ENCODE measurements at places on chromosomes 1 and 21.

- DNase-seq, result no peak
These were observed 13.1 kb downstream of the KCNN3 start for GRCh38 chr1:154857022-154857421.

DNA sequence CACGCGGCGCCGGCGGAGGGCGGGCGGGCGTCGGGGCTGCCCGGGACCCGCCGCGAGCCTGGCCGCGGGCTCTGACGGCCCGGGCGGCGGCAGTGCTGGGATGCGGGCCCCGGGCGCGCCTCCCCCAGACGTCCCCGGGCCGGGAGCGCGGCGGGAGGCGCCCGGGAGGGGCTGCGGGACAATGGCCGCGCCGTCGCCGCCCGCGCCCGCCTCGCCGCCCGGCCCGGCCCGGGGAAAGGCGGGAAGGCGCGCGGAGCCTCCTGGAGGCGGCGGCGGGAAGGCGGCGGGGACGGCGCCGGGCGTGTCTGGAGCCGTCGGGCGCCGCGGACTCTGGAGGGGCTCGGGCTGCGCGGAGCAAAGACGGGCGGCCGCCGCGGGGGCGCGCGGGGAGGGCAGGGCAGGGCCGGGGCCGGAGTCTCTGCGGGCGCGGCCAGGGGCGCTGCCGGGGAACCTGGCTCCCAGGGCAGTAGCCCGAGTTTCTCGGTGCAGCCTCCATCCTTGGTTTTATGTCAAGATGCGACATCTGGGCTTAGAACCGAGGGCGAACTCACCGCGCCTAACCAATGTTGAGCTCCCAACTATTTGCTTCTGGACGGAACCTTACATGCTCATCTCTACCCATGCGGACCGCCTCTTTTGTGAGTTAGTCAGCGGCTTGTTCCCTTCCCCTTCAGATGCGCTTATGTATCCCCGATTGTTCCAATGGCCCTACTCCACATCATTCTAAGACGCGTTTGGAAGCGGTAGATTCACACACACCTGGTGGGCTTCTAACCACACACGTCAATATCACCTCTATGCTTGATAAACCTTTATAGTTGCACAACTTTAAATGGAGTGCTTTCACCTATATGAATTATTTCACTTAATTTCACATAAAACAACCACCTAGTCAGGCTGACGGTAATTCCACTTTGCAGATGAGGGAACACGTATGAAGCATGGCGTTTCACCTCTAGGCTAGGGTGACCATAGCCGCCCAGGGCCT is 651 bp downstream of the ZBTB8A start:
- no peak for DNase-seq

- peak; percentile 92 for DNase-seq
These were observed 34.9 kb upstream of the RUNX3 start for GRCh38 chr1:24964811-24965570.

DNA sequence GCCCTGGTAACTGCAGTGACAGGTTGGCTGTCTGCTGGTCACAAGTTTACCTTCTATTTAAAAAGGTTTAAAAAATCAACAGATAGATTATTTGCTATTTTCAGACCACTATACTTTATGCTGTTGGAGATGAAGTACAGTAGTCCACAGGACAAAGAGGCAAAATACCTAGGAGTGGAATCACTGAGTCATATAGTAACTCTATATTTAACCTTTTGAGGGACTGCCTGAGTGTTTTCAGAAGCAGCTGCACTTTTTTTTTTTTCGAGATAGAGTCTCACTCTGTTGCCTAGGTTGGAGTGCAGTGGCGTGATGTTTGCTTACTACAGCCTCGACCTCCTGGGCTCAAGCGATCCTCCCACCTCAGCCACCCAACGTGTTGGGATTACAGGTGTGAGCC is 11.7 kb downstream of the CNIH4 start:
- DNase-seq, result no peak

GRCh38 chr1:225343618-225344017 is 84.2 kb downstream of the LBR start:
- DNase-seq, result no peak

DNA sequence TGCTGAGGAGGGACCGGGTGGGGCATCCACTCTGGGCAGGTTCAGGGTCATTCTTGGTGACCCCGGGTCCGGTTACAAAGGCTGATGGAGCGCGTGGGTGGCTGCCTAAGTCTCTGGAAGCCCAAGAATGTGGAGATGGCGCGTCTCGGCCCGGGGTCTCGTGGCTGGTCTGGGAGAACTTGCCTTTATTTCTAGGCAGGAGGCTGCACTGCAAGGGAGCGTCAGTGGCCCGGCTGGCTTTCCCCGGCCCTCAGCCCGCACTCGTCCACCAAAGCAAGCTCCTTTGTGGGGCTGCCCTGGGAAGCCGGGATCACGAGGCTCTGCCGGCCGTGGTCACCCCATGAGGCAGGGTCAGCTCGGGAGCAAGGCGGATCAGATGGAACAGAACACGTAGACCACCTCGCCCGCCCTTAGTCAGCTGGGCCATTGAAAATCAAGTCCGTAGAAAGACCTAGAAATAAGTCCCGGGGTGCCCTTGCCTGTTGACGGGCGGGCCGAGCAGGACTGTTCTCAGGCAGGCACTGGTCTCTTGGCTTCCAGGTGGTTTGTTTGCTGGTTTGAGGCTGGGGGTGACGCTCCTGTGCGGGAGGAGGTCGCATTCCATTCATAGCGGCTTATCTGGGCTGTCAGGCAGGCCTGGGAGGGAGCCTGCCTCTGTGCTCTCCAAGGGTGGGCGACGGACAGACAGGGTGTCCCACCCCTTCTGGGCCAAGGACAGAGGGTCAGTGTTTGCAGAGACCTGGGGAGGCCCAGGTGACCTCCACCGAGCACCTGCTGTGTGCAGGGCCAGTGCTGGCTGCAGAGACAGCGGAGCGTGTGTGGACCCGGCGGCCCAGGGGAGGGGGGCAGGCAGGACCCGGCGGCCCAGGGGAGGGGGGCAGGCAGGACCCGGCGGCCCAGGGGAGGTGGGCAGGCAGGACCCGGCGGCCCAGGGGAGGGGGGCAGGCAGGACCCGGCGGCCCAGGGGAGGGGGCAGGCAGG is 25.8 kb downstream of the COL18A1 start:
- DNase-seq, result no peak

- no peak for DNase-seq
These were observed 147.8 kb downstream of the ZNF326 start for GRCh38 chr1:90142697-90143096.

GRCh38 chr1:22071511-22071910 is 19.0 kb downstream of the CDC42 start:
- DNase-seq, result no peak

- no peak for DNase-seq
These were observed 46.8 kb downstream of the ADAMTS5 start for GRCh38 chr21:26920055-26920454.

GRCh38 chr1:56688522-56689026 is 43.5 kb downstream of the PRKAA2 start:
- no peak for DNase-seq

- no peak for DNase-seq
These were observed 263.3 kb downstream of the MRPL39 start for GRCh38 chr21:25343774-25344545.

GRCh38 chr1:158016651-158017335 is 23.3 kb downstream of the KIRREL1 start:
- no peak for DNase-seq

Measured in stimulated activated CD4-positive, alpha-beta T cell treated with anti-CD3 and anti-CD28 coated beads, Interleukin-15, amount 100 ng/mL, for 48 hours (primary cell).